Stimulated activated CD8-positive, alpha-beta memory T cell treated with anti-CD3 and anti-CD28 coated beads, Interleukin-7, amount 100 ng/mL, for 1 hour (primary cell): ENCODE measurements at places on chromosomes 3 and 15.

DNA sequence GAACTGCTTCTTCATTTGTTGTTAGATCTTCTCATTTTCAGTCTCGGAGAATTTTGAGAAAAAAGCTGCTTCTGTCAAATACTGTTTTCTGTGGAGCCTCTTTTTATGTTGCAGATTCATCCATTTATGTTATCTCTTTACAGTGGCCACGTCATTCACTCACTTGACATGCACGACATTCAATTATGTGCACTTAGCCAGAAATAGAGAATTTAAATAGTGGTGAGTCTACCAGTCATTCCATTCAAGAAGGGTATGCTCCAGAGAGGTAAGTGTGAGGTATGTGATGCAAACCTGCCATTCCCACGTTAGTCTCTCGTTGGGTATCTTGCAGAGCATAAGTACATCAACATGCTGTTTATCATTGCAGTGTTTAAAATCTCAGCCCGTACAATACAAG is 9.8 kb downstream of the ARPP19 start:
- DNase-seq, result no peak

GRCh38 chr3:126684218-126684751 is 19.8 kb upstream of the CHCHD6 start:
- no peak for DNase-seq

DNA sequence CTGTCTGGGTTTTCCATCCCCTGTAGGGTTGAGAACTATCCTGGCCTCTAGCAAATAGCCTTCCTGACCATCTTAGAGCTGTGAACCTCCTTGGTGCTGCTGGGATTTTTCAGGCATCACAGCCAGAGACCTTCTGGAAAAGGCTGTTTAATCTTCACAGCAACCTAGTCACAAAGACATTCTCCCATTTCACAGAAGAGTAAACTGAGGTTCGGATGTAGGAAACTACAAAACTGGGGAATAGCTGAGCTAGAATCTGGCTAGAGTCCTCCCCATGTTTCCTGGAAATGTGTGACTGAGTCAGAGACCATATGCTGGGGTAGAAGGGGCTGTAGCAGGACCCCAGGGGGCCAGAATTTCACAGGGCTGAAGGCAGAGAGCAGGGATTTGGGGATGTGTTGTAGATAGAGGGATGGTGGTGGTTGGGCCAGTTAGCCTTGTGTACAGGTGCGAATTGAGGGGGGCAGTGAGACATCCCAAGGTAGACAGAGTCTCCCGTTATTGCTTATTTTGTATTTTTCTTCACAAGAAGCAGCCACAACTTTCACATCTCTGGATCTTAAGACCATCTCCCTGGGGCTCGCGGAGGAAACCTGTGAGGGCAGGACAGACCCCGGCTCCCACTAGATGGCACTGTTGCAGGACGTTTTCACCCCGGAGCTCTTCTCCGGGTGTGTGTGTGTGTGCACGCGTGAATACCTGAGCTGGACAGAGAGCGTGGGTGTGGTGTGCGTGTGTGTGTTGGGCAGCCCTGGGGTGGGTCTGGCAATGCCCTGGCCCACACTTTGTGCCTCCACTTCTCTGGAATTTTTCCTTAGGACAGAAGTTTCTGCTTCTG is 66.9 kb upstream of the PRR23C start:
- DNase-seq, result no peak

DNA sequence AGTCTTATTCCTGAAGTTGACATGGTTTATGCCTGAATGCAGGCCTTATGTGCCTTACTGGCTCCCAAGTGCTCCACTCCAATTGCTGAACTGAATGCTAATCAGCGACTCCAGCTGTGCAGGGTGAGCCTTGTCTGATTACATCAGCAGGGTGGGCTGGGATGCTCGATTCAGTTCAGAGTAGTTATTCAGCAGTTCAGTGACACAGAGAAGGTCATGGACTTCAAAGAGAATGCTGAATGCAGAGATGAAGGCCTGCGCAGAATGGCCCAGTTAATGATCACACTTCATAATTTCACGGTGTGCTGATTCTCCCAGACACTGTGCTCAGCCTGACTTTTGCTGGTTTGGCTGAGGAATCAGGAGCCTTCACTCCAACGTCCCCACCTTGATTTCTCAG is 63.6 kb downstream of the CLDN1 start:
- DNase-seq, result no peak

DNA sequence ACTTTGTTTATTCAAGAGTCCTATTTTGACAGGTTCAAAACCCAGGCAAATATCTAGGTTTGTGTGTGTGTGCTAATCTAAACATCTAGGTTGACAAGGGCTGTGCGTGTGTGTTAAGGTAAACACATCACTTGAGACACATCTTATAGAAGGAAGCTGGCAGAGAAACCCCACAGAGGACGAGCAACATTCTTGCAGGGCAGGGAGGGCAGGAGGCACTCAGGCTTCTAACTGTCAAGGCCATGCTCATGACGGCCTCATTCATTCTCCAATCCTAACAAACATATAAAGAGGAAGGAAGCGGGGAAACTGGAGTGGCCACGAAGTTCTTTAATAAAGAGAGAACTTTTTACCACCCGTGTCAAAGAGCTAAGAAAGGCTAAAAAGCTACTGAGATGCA is 43.4 kb downstream of the SLCO2A1 start:
- no peak for DNase-seq

DNA sequence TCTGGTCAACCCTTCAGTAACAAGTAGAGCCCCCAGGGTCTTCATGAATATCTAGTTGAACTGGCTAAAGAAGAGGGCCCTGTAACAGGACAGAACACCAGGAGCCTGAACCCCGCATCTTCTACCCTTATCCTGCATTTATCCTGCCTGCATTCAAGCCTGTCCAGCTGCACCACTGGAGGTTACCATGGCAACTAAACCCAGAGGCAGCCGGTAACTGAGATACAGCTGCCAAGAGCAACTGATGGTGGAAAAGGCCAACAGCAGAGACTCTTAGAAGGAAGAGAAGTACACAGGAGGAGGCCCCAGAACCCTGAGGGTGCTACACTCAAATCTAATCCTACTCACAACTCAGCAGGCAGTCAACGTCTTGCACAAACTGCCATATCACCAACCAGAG is 3.7 kb upstream of the PRKAR2A start:
- no peak for DNase-seq

- DNase-seq, result no peak
Measured at GRCh38 chr3:119835556-119835955, 53.7 kb downstream of the NR1I2 start.

- DNase-seq, result no peak
Measured at GRCh38 chr3:127044996-127045395, 62.1 kb downstream of the PLXNA1 start.

GRCh38 chr3:42829083-42829627 is 19.9 kb downstream of the ACKR2 start:
- DNase-seq, result no peak

- no peak for DNase-seq
Measured at GRCh38 chr15:101250341-101250831, 1.5 kb downstream of the CHSY1 start.

- no peak for DNase-seq
Measured at GRCh38 chr3:154642145-154642544, 212.2 kb upstream of the GPR149 start.

GRCh38 chr3:47605652-47606051 is 27.0 kb upstream of the CSPG5 start:
- no peak for DNase-seq

- no peak for DNase-seq
Measured at GRCh38 chr3:49466085-49466484, 4.0 kb upstream of the DAG1 start.

GRCh38 chr3:15385901-15386653 is 41.3 kb downstream of the METTL6 start:
- DNase-seq, result no peak

- DNase-seq, result no peak
Measured at GRCh38 chr3:17811646-17812045, 69.2 kb upstream of the TBC1D5 start.

- no peak for DNase-seq
Measured at GRCh38 chr3:83948771-83949170, 1010.0 kb upstream of the CADM2 start.

- no peak for DNase-seq
Measured at GRCh38 chr15:41689834-41690233, 29.6 kb downstream of the MGA start.

GRCh38 chr15:62785881-62786828 is 256.4 kb upstream of the TPM1 start:
- DNase-seq, result no peak

- DNase-seq, result no peak
Measured at GRCh38 chr15:67700023-67700422, 125.3 kb upstream of the SKOR1 start.

DNA sequence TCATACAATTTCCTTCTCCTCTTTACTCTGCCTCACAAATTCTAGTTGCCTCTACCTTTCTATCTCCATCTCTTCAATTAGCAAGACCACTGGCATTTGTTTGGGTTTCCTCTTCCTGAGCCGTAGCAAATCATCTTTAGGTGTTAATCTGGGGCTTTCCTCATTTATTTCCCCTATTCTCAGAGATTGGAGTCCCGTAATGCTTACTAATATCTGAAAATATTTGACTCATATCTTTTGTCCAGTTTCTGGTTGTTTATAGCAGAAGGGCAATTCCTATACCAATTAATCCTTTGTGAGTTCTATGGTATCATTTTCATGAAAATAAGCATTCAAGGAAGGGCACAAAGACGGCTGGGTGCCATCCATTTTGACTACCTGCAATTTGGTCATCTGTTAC is 103.7 kb downstream of the NR2E3 start:
- no peak for DNase-seq

DNA sequence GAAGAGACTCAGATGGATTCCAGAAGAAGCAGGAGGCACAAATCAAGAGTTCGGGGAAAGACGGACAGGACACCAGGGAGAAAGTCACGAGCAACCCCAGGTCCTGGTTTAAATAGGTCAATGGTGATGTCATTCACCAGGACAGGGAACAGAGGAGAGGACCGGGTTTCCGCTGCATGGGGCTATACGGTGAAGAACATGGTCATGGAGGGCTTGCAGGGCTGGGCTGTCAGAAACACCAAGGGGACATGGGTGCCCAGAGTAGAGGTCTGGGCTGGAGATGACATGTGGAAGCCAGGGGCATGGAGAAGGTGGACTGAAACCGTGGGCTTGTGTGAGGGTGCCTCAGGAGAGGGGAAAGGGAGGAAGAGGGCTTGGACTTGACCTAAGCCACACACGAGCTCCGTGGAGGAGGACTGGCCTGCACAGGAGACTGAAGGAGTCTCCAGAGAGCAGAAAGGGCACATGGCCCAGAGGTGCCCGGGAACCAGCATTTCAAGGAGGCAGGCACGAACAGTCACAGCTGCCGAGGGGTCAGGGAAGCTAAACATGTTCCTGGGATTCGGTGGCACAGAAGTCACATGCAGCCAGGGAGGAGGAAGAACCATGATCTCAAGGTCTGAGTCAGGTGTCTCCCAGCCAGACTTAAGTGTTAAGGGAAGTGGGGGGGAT is 54.2 kb upstream of the RPL32 start:
- no peak for DNase-seq

DNA sequence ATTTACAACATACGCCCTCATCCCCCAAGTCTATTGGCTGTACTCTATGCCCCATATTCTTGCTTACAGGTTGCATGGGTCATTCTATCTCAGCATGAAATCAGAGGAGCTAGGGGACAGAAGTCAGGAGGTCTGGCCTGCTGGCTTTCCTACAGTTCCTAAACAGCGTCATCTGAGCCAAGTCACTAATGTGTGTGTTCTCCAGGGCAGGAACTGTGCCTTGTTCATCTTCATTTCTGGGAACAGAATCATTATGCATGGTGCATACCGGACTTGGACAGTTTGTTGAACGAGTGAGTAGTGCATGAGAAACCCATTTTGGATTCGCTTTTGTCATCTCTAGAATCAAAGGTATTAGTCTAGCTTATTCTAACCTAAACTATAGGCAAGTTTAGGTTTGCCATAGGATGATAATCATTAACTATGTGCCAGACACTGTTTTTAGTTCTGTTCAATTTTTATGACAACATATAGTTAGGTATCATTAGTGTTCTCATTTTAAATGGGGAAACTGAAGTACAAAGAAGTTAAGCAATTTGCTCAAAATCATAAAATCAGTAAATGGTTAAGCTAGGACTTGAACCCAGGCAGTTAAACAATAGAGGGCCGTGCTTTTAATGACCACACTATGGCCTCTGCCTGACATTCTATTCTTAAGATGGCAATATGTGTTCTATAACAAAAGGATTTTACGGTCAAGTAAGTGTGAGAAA is 105.2 kb downstream of the FMN1 start:
- DNase-seq, result no peak

DNA sequence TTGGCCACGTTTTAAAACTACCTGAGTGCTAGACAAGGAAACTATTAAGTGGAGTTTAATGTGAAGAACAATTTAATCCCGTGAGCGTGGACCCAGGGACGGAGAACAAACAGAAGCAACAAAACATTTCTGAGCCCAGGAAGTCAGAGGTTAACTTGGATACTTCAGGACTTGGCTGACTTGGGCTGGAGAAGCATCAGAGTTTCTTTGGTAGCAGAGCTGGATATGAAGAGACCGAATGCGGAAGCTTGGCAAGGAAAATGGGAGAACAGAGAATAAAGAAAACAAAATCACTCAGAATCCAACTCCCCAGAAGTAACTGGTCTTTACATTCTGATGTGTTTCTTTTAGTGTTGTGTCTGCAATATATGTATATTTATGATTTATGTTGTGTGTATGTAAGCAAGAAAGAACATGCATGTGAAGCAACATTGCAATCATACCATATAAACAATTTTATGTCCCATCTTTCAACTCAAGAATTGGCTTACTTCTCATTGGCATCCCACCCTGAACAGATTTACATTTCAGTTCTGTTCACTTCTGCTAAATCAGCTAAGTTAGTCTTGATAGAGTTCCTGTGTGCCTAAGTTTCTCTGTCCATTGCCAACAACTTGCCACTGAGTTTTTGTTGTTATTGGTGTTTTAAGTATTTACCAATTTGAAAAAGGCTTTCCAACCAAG is 17.2 kb upstream of the PLOD2 start:
- DNase-seq, result no peak

- DNase-seq, result no peak
Measured at GRCh38 chr15:33608714-33609113, 297.9 kb downstream of the RYR3 start.

DNA sequence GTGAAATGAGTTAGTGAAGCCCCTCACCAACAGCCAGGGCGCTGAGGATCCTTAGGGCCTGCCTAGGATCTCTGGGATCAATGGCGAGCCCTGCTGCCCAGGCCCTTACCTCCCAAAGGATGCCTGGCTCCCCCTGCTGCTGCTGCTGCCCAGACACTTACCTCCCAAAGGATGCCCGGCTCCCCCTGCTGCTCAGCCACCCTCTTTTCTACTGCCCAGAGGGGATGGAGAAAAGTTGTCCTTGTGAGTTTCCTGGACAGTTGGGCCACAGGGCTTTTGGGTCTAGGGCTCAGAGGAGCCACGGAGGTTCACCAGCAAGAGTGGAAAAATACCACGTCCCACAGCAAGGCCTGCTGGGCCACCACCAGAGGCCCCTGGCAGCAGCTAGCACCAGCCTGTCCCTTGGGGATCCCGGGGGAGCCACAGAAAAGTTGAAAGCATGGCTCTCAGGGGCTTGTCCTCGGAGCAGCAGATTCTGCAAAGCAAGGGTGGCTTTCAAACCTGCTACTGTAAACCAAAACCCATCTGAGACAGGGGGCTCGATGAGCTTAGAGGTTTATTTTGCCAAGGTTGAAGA is 59.4 kb downstream of the SLC6A6 start:
- no peak for DNase-seq

GRCh38 chr3:13564751-13565560 is 16.0 kb downstream of the FBLN2 start:
- DNase-seq, result no peak

- DNase-seq, result no peak
Measured at GRCh38 chr15:63338170-63338569, 43.5 kb downstream of the CA12 start.
